Effector CD4-positive, alpha-beta T cell (primary cell): ENCODE measurements at places on chromosomes 7 and 10.

GRCh38 chr10:5467207-5467535 lies 32.2 kb downstream of the CALML5 start:
- DNase-seq, result no peak

DNA sequence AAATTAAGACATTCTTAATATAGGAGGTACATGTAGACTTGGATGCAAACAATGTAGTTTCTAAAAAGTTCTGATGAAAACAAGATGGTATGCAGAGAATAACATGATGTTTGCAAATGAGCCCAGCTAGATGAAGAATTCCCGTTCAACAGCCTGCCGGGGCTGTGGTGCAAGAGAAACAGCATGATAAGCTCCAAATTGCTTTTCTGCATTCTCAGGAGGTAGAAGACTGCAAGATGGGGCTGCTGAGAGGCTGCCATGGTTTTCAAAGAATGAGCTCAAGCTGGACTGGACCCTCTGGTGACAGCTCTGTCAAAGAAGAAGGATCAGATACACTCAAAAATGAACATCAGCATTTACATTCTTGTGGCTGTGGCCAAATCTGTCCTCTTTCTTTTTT lies 73.4 kb upstream of the PALS2 start:
- no peak for DNase-seq

DNA sequence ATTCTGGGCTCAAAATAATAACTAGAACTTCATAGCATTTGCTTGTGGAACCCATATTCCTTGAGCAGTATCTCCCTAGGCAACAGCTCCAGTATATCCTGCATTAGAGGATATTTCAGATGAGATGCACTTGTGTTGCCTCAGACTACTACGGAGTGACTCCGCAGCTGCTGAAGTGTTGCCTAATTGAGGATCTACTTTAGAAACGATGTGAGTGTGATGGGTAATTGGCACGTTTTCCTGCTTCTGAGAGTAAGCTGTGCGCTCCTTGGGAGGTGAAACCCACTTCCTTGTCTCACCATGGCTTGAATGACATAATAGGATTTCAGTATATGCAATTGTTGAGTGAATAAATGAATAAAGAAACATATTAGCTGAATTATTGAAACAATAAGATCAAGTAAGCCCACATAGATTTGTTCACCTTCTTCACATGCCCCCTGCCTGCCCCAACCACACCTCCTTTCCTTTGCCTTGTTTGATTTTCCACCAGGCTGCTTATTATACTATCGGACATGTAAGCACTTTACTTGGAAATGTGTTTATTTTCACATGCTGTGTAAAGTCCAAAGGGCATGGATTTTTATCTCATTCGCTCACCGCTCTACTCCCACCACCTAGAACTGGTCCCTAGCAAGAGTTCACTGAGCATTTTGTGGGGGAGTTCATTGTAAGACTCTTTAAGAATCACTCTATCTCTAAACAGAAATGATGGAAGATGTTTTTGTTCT lies 303.8 kb downstream of the KCNMA1 start:
- DNase-seq, result no peak

- DNase-seq, result no peak
Observed at GRCh38 chr10:77861366-77861765, 65.2 kb downstream of the DLG5 start.

DNA sequence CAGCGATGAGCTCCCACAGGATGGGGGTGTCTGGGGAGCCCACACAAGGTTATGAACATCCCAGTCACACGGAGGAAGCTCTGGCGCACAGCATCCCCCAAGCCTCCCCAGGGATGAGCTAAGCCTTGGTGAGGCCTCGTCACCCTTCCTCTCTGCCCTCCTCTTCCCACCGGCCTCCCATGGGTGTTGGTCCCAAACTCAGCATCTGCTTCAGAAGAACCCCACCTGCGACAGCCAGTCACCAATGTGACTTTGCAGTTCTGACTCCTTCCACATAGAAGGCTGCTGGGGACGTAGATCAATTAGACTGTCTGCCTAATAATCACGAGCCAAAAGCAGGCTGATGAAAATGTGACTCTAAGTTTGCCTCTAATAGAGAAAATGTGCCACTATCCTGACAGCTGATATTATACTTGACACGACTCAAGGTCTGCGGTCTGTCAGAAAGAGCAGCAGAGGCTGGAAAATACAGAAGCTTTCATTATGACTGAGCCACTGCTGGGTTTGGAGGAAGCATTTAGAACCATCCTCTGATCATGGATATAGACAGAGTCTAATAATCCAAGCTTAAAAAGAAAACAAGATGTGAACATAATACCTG lies 116.0 kb upstream of the PFKP start:
- no peak for DNase-seq
